ENCODE measurements at places on chromosomes 5 and 9.

GRCh38 chr9:20646656-20647055 is 24.4 kb upstream of the MLLT3 start:
- no peak for DNase-seq

- no peak for DNase-seq
Observed at GRCh38 chr5:132480546-132480892, 10.1 kb downstream of the IRF1 start.

DNA sequence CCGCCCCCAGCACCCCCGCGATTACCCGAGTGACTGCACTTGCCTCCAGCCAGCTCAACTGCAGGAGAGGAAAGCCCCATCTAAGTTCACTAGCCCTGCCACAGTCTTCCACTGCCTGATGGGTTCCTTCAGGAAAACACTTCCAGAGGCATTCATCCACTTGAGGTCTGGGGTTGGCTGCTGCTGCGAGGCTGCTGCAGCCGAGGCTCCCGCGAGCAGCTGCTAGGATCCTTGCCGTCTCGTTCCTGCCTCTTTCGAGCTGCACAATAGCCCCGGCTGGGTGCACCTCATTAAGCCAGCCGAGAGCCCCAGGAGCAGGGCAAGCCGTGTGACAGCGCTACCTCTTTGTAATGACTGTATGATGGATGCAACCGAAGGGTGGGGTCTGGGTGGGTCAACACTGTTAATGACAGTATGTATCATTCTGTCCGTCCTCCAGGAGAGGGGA is 24.2 kb upstream of the ELAVL2 start:
- no peak for DNase-seq

DNA sequence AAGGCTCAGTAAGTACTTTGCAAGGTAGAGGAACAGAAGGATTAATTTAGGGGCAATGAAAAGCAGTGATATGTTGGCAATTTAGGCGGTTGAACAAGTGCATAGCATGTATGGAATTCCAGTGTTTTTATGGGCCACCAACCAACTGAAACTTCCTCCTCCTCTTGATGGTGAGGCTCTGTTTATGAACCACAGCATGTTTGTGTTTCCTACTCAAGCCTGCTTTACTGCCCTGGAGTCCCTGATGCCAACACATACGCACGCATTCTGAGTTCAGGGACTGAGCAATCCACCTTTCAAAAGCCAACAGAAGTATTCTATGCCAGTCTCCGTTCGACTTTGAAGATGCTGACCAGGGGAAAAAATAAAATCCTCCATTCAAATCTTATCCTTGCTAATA is 417.5 kb downstream of the EFNA5 start:
- DNase-seq: no peak
